ENCODE measurements at places on chromosomes 6 and 20.

GRCh38 chr20:32605167-32605656 lies 20.1 kb upstream of the NOL4L start:
- no peak for DNase-seq

- no peak for DNase-seq
These were observed 2.8 kb upstream of the VSX1 start for GRCh38 chr20:25084626-25085187.

DNA sequence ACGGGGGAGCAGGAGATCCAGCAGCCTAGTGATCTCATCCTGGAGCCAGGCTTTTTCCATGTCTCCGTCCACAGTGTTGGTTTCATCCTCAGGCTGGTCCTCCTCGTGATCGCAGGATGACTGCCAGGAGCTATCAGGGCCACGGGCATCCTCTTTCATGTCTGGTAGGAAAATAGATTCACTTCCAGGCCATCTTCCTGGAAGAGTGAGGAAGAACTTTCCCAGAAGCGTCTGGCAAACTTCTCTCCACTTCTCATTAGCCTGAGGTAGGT lies 15.3 kb upstream of the SLC9A8 start:
- DNase-seq = no peak

DNA sequence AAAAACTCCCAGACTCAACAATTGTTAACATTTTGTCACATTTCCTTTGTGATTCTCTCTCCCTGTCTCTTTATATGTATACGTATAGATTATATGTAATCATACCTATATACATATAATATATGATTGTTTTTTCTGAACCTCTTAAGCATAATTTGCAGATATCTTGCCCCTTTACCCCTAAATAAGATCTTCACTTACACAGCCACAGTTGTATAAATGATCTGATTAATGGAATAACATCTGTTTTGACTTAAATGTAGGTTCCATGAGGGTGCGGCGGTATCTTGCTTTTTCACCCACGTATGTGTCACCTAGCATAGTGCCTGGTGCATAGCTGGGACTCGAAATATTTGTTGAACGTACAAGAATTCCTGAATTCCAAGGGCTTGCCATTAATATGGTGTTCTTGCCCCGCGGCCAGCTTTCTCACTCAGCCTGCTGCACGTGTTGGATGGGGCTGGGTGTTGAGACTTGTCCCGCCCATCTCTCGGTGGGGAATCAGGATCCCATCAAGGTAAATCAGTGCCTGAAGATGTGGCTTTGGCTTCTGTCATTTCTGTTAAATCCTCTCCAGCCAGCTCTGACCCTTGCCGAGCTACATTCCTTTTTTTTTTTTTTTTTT lies 10.4 kb upstream of the MANBAL start:
- DNase-seq = no peak

- DNase-seq = no peak
These were observed 271.5 kb upstream of the CDYL start for GRCh38 chr6:4504700-4505099.

GRCh38 chr6:65776332-65776731 lies 69.3 kb upstream of the EYS start:
- no peak for DNase-seq

DNA sequence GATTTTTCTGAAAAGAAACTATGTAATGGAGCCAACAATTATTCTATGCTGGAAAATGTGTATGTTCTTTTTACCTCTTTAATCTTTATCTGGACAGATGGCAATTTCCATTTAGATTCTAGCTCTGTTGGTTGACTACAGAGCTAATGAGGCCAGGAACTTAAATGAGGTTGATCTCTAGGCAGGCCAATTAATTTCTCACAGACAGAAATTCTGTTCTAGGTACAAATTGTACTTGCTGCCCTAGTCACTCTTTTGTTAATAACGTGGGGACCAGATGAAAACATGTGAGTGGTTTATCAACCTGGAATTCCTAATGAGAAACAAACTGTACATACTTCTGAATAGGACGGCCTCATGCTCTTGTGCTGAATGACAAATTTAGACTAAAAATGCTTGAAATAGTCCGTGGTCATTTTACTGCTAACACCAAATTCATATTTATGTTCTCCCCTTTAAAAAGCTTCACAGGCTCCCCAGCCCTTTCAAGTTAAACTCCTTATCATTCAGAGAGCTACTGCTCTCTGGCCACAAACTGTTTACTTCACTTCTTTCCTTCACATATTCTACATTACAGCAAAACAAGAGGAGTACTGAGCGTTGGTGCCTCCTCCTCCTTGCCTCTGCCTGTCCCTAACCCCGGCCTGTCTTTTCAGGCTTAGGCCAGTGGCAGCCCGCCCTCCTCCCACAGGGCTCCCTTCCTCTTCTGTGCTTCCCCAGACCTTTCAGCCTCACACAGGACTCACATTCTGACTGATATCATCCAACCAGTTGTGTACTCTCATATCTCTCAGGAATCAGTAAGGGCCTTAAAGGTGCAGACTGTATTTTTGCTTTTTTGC lies 41.4 kb downstream of the DTNBP1 start:
- DNase-seq = peak; percentile 46

DNA sequence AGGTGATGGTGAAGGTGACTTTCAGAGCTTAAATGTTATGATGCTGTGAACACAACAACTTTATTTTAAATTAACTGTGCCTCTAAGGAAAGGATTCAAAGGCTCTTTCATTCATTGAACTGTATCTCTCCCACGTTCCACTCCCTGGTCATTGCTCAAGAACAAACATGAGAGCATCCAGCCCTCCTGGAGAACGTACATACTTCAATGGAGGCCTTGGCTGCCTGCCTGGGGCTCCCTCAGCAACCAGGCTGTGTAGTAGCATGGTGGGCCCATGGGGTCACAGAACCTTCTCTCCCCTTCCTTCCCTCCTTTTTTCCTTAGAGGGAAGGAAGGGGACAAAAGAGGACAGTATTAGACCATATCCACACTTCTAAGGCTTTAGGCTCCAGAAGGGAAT lies 234.3 kb downstream of the CDC5L start:
- no peak for DNase-seq

- no peak for DNase-seq
These were observed 281.7 kb upstream of the TAB2 start for GRCh38 chr6:149035766-149036165.

- DNase-seq = no peak
These were observed 1029.5 kb upstream of the GJE1 start for GRCh38 chr6:141103246-141103645.

GRCh38 chr6:160202411-160202810 lies 56.2 kb downstream of the SLC22A2 start:
- DNase-seq = no peak

DNA sequence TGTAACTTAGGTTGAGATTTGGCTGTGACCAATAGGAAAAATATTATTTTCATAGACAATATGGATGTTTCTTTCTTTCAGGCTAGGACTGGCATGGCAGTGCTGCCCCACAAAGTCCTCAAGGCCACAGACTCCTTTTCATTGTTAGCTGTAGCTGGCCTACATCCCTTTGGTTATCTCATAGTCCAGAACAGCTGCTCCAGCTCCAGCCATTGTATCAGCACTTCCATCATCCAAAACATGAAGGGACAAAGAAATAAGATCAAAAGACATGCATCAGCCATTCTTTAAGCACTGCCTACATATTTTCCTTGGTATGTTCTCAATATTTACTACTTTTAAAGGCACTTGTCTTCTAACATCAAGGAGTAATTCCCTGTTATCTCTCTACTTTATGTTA lies 73.0 kb downstream of the ZDHHC14 start:
- no peak for DNase-seq

DNA sequence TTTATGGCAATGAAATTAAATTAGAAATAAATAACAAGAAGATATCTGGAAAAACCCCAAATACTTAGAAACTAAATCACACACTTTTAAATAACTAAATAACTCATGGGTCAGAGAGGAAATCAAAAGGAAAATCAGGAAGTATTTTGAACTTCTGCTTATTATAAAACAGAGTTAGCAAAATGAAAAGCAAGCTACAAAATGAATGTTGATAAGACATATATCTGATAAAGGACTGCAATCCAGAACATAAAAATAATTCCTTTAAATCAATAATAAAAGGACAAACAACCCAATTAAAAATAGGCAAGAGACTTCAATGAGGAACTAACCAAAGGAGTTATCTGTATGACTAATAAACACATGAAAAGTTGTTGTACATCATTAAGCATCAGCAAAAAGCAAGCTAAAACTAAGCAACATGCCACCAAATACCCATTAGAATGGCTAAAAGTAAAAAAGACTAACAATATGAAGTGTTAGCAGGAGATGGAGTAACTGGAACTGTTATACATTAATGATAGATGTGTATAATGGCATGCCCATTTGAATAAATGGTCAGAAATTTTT lies 38.9 kb upstream of the STMND1 start:
- no peak for DNase-seq

- DNase-seq = no peak
These were observed 2.0 kb downstream of the TREM2 start for GRCh38 chr6:41160933-41161332.

GRCh38 chr6:118186672-118187567 lies 279.9 kb downstream of the SLC35F1 start:
- no peak for DNase-seq

- DNase-seq = no peak
These were observed 12.4 kb downstream of the PEDS1 start for GRCh38 chr20:50141018-50141675.

DNA sequence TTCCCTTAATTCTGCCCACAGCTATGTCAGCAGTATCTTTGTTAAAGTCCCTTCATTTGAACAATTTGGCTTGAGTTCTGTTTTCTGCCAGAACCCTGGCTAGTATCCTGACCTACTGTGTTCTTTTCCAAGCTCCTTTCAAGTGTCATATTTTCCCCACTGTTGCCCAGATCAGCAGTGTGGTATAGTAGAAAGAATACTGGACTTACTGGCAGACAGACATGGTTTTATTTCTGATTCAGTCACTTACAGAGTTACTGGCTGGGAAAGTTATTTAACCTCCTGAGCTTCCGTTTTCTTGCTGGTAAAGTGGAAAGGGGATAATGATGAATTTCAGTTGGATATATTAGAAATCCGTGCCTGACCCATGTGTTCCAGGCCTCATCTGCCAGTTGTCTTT lies 39.8 kb upstream of the RAB23 start:
- DNase-seq = peak; percentile 39

- DNase-seq = no peak
These were observed 104.8 kb downstream of the SOBP start for GRCh38 chr6:107594736-107595135.

GRCh38 chr6:79878142-79878748 lies 69.1 kb downstream of the ELOVL4 start:
- no peak for DNase-seq

- no peak for DNase-seq
These were observed 41.6 kb upstream of the RAB23 start for GRCh38 chr6:57263739-57264138.

DNA sequence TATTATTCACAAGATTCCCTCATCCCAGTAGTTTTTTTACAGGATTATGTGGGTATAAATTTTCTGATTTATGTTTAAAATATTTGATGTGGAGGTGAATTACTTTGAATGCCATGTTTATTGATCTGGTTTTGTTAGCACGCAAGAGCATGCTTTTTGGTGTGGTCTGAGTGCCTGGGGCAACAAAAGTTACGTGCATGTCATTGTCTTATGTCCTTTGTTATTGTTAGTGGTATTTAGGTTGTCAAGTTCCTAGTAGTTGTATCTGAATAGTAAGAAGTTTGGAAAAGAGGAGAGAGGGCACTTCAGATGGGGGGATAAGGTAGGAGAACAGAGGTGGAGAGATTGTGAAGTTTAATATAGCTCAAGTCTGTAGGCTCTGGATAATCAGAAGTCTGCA lies 95.0 kb downstream of the ATRN start:
- no peak for DNase-seq

- DNase-seq = peak; percentile 27
These were observed 134.4 kb downstream of the ARHGAP18 start for GRCh38 chr6:129575378-129576118.

DNA sequence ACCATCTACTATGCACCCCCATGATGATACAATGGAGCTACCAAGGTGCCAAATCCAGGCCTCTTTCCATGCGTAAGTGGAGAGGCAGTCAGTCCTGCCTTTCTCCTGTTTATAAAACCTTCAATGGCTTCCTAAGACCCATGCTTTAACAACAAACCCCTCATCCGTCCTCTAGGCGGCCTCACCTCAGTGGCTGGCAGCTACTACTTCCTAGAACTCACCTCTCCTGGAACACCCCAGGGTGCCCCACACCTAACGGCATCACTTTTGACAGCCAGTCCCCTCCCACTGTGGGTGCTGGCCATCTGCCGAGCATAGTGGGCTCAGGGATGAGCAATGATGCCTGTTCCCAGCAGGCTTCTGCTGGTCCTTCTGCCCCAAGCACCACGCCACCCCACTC lies 80.0 kb upstream of the TAB2 start:
- no peak for DNase-seq

DNA sequence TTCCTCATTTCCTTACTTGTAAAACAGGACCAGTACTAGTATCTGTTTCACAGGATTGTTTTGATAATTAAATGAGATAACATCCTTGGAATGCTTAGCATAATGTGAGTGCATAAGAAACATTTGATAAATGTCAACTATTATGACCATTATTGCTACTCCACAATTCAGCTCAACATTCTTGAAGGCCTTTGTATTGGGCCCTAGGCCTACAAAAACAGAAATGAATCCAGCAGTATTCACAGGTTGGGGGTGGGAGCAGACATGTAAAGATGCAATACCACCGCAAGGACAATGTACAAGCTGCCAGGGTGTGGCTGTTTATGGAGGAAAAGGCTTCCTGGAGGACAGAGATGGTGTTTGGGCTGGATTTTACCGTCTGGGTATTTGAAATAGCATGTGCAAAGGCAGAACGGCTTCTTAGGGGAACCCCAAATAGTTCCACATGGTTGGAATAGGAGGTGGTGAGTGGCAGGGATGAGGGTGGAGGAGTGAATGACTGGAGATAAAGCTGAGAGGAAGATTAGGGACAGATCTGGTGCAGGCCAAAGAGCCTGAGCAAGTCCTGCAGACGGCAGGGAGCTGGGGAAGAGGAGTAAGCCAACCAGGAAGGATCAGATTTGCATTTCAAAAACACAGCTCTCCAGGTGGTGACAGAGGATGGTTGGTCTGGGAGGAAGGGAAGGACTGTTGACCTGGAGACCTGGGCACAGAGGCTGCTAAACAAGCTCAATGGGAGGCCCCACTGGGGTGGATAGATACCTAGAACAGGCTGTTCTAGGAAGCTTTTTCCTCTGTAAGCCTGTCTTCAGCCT lies 57.0 kb upstream of the EPB41L1 start:
- DNase-seq = no peak

DNA sequence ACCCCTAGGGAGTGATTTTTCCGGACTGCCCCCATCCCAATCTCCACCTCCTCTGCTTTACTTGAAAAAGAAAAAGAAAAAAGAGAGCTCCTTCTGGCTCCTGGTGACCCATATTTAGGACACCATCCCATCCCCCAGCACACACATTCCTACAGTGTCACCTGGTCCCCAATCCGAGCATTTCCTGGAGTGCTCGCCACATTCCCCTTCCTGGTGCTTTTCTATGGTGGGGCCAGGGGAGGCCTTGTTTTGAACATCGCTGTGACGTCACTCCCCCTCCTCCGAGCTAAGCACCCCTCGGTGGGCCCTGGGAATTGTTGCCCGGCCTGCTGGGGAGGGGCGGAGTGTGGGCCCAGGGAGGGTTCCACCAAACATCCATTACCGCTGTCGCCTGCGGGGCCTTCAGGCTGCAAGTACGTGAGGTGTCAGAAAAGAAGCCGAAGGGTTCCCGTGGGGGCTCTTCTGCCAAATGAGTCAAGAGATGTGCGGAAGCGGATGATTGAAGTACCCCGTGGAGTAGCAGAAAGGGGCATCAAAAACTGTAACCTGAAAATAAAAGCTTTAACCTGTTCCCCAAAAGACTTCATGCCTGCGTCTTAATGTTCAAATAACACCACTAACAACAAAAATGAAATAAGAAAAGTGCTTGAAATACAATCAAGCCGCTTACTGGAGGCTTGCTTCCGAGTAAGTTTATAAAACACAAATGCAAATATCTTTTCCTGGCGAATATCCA lies 2.8 kb upstream of the FOXC1 start:
- DNase-seq = no peak

All from femur (tissue), 1 donor.